AG10803 (cell line): ENCODE measurements at places on chromosomes 13 and 19.
A peak's percentile ranks its signal among the peaks of the same experiment; 100 is the strongest.

DNA sequence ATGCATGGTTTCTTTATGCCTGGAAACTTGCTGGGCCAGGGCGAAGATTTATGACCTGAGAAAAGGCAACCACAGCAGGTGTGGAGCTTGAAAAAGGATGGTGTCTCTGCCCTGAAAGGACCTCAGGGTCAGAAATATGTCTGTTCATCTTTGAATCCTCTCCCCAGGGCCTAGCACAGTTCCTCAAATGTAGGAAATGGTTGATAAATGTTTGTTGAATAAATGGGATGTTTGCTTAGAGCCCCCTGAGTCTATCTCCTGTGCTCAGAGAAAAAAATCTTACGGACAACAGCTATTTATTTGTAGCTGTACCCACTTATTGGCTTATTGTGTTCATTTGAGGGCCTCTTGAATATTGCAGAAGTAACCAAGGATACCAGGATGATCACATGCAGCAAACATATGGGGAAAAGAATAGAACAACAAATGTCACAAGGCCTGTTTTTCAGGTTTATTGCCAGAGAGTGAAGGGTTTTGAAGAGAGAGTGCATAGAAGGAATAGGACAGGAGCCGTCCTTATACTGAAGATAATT is 114.5 kb downstream of the KLF5 start:
- DNase-seq: no peak

DNA sequence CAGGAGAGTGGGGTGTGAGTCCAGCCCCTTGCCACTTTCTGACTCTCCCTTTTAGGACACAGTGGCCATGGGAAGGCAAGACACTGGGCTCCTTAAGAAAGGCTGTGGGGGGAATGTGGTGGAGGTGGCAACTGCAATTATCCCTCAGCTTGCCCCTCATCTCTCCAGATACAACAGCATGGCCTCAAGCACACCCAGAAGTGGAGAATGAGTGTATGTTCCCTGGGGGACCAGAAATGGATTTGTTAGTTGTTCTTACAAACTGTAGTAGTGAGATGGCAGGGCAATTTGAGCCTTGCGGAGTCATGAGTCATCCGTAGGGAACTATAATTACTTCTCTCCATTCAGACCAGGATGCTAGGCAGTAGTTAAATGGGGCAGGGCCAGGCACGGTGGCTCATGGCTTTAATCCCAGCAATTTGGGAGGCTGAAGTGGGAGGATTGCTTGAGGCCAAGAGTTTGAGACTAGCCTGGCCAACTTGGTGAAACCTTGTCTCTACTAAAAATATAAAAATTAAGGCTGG is 25.6 kb upstream of the CXCL17 start:
- peak; percentile 81 for DNase-seq

- DNase-seq: no peak
Measured at GRCh38 chr19:50202386-50202785, 1.0 kb upstream of the MYH14 start.

- no peak for DNase-seq
Measured at GRCh38 chr19:13102666-13103580, at the start of gene LYL1. TSS of gene LYL1 (minus strand) at chr19:13102858. CDS start at chr19:13101171, 1,687 bp downstream.

- no peak for DNase-seq
Measured at GRCh38 chr13:25971047-25971446, 80.8 kb downstream of the SHISA2 start.

DNA sequence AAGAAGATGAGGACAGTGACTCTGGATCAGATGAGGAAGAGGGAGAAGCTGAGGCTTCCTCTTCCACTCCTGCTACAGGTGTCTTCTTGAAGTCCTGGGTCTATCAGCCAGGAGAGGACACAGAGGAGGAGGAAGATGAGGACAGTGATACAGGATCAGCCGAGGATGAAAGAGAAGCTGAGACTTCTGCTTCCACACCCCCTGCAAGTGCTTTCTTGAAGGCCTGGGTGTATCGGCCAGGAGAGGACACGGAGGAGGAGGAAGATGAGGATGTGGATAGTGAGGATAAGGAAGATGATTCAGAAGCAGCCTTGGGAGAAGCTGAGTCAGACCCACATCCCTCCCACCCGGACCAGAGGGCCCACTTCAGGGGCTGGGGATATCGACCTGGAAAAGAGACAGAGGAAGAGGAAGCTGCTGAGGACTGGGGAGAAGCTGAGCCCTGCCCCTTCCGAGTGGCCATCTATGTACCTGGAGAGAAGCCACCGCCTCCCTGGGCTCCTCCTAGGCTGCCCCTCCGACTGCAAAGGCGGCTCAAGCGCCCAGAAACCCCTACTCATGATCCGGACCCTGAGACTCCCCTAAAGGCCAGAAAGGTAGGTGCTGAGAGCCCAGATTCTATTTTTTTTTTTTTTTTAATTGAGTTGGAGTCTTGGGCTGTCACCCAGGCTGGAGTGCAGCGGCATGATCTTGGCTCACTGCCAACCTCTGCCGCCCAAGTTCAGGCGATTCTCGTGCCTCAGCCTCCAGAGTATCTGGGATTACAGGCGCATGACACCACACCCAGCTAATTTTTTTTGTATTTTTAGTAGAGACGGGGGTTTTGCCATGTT is 2.3 kb downstream of the PPP1R15A start:
- DNase-seq: peak; percentile 63

- no peak for DNase-seq
Measured at GRCh38 chr19:45146251-45146650, 14.5 kb downstream of the NKPD1 start.

GRCh38 chr19:3324405-3324856 is 42.0 kb upstream of the NFIC start:
- DNase-seq: no peak
